ENCODE measurements at places on chromosomes 3 and 15.

DNA sequence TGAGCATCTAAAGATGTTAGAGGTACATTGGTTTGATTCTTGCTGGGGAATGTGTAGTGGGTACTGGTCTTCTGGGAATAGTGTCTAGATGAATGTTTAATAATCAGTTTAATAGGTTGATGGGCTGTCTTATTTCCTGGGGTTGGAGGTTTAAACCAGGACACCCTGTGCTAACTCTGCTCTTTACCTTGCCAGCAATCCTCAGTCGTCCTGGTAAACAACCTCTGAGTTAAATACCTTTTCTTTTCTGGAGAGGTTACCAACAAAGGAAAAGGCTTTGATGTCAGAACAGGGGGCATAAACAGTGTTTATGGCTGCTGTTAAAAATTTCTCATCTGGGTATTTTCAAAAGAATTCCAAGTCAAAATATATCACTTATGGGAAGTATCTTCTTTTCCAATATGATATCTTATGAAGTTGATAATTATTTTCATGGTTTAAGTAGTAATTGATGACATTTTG is 23.5 kb downstream of the MITF start:
- DNase-seq = no peak

GRCh38 chr15:38699633-38700230 is 135.1 kb upstream of the RASGRP1 start:
- peak; percentile 84 for DNase-seq

DNA sequence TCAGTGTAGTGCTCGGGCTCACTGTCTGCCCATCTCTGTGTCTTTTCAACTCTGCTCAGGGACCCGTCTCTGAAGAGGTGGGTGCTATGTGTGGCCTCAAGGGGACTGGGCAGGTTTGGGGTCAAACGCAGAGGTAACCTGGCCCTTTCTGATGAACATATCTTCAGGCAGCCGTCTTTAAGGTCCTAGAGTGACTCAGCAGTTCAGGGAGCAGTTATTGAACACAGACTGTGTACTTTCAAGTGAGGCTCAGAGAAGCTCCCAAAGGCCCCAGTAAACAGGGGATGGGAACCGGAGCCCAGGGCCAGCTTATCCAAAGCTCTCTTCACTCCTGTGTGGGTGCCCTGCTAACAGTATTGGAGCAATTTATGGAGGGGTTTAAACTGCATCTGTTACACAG is 73.1 kb downstream of the WDR76 start:
- no peak for DNase-seq

DNA sequence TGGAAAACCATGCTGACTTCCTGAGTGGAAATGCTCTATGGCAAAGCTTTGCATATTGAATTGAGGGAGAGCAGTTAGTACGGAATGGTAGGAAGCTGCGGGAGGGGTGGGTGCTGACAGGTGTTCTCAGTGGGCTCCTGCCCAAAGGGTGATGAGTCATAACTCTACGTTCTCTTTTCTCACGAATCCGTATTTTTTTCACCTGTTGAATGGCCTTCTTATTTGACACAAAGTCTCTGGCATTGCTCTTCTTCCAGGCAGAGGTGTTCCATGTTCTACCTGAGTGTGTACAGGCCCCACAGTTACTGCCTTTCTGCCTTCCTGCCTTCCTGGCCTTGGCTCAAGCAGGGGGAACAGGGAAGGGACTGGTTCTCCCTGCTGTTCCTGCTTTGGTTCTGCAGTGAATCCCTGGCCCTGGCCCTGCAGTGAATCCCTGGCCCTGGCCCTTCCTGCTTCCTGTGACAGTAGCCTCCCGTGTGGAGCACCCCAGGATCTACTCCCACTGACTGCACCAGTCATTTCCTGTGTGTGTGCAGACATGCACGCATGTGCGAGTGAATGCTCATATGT is 31.9 kb downstream of the TRAK1 start:
- DNase-seq = no peak

DNA sequence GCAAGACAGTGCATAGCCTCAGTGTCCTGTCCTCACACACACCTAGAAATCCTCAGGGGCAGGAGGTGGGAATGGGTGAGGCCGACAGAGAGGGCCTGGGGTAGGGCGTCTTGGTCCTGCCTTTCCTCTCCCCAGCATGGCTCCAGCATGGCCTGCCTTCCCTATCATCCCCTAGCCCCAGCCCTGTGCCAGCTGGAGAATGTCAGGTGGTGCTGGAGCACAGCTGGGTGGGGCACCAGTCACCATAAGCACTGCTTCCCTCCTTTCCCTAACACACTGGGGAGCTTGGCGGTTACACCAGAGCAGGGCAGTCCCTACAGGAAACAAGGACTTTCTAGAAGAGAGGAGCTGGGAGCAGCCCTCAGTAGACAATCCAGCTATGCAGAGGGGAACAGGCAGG is 236.8 kb downstream of the KLF13 start:
- DNase-seq = no peak

GRCh38 chr3:29374226-29374625 is 93.4 kb downstream of the RBMS3 start:
- DNase-seq = no peak

DNA sequence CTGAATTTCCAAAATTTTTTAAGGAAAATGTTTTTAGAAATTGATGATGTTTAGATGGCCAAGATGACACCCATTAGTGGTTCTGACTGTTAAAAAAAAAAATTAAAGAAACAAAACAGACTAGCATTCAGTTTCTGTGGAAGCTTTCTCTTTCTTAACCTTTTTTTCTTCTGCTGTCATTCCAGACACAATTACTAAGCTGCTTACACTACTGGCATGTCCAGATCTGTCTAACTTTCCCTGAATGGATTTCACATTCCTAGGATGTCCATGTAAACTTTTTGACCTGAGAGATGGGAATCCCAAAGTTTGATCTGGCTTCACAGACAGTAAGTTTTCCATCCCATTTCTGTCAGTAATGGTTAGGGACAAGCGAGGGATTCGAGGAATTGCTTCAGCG is 10.3 kb upstream of the MTMR10 start:
- DNase-seq = no peak

DNA sequence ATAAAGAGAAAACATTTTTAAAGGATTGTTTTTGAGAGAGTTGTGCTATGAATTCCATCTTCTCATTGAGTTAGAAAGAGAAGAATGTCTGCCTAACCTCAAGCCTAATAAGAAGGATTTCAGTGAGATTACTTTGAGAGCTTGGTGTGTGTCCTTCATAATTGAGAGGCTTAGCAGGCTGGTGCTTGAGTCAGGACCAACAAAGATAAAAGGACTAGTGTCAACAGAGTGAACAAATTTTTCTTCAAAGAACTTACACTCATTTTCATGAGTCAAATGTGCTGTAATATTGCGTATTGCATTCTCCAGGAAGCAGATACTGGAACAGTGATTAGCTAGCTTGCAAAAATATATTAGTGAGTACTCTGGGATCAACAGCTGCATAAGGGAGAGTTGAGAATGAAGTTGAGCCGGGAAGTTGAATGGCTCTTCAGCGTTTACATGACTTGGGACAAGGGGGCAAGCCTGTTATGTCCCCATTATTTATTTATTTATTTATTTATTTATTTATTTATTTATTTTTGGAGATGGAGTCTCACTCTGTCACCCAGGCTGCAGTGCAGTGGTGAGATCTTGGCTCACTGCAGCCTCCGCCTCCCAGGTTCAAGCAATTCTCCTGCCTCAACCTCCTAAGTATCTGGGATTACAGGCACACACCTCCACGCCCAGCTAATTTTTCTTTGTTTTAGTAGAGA is 37.5 kb upstream of the SLITRK3 start:
- DNase-seq = no peak

GRCh38 chr3:12730506-12731242 is 28.4 kb downstream of the TMEM40 start:
- DNase-seq = no peak

DNA sequence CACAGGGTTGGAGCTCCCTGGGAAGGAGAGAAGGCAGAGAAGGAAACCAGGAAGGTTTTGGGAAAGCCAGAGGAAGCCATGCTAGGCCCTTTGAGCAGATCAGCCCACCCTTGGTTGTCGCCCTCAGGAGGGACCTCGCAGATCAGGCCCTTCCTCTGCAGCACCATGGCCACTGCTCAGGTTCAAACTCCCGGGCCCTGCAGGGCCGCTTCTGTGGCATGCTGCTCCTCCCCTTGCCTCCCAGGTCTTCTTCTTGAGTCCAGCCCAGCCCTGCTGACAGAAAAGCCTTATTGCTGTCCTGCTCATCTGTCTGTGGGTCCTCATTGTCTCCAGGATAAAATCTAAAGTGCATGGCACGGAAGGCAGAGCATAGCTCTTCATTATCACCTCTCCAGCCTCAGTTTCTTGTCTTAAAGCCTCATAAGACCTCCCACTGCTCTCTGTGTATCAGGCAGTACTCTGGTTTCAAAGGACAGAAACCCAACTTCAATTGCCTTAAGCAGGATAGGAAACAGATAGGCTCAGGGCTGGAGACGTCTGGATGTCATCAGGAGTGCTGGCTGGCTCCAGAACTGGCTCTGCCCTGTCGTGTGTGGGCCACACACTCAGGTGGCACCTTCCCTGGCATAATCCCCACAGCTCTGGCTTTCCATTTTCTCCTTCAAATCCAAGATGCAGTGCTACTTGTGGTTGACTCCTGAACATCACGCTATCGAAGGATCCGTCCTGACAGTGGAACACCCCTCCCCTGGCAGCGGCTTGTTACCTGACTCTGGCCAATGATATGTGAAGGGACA is 118.5 kb downstream of the EEFSEC start:
- no peak for DNase-seq

GRCh38 chr3:54999811-55000210 is 72.0 kb upstream of the LRTM1 start:
- no peak for DNase-seq

GRCh38 chr15:76285241-76285825 is 25.9 kb downstream of the ETFA start:
- DNase-seq = peak; percentile 20

GRCh38 chr3:53478166-53478830 is 16.1 kb upstream of the CACNA1D start:
- no peak for DNase-seq

GRCh38 chr3:160804762-160805161 is 48.7 kb downstream of the PPM1L start:
- no peak for DNase-seq

DNA sequence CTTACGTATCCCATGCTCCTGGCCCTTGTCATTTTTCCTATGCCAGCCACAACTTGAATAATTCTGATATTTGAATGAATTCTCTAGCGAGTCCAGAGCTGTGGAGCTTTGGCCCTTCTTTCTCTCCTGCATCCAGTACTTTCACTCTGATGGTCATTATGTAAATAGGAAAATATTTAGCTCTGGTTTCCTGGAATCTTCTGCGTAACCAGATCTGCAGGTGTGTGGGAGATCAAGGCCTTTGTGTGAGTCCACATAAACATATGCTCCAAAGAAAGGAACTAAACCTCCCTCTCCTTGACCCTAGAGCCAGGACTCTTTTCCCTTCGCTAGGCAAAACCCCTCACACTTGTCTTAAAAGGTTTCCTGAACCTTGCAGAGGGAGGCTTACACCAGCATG is 132.5 kb upstream of the THBS1 start:
- no peak for DNase-seq

DNA sequence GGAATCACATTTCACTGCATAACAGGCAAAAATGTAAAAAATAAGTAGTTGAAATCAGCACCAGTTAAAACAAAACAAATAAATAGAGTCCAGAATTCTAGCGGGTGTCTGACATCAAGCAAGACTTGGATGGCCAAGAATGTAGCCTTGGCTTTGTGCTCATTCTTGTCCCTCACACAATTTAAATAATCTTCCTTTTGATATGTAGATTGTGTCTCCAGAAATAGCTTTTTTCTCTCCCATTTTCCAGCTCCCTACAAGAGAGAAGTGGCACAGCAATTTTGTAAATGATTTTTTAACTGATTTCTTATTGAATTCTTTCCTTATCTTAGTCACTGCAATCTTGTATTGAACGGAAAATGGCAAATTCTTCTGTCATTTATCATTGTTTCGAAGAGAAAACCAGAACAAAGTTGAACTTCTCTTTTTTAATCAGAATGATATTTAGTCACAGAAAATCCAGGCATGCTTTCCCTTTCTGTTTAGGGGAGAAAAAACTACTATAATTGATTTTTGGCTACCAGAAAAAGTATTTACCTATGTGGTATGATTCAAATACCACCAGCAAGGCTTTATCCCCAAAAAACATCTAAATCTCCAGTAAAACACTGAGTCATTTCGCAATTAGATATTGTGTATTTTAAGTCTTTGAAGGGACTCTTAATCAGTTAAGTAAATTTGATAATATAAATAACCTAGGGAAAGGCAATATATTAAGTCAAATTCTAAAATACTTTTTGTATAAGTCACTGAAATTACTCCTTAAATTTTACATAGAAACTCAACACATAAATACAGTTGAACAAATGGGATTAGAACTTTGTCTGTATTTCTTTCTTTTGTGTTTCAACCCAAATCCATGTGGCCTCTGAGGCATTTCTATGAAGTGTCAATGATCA is 481.7 kb downstream of the GBE1 start:
- no peak for DNase-seq

DNA sequence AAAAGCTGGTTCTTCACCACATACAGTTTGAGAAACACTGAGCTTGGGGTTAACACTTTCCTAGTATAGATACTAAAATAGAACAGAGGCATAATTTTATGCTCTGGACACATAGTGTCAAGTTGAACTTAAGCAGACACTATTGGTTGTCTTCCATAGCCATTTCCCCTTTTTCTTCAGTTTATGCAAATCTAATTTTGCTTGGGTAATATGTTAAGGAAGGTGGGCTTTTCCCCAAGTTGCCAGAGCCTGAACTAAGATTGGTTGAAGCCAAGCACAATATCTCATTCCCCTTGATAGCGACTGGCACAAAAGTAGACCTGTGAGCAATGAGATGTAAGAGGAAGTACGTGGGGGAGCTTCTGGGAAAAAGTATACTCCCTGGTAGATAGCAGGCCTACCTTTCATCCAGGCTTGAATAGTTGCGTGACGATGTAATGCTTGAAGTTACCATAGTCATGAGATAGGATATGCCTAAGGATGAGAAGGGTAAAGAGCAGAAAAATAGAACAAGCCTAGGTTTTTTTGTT is 4.5 kb upstream of the POPDC2 start:
- no peak for DNase-seq

DNA sequence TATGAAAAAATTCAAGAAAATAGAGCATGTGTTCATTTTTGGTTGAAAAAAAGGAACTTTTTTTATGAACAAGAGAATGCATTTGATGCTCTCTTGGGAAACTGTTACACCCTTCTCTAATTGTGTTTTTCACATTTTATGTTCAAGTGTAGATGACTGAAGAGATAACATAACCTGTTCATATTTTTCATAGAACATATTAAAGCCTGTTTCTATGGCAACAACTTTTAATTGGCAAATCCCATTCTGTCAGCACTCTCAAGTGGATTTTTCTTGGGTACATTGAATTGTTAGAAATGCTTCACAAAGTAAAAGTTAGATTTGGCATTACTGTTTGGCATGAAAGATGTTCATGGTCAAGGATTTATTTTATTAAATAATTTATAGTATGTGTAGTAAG is 117.5 kb downstream of the MBNL1 start:
- DNase-seq = peak; percentile 10

GRCh38 chr15:80565988-80566387 is 129.1 kb upstream of the ABHD17C start:
- no peak for DNase-seq

DNA sequence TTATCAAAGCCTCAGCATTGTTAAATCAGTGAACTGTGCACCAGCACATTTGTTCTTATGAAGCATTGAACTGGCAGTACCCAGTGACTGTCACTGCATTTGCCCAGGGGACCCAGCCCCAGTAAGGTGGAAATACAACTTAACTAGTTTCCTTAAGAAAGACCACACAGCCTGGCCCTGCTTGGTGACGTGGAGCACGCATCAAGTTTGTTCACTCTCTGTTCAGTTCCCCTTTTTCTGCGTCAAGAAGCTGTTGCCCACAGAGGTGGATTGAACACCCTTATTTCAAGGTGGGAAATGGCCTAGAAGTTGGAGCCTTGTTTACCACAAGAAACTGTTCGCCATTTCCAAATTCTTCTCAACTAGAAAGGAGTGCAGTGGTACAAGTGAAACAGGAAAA is 69.9 kb upstream of the AGBL1 start:
- DNase-seq = no peak

All from CD4-positive, alpha-beta T cell treated with Interleukin-4 for 4 hours (primary cell).